ENCODE measurements at places on chromosomes 5 and 9. TPM values are rescaled to one million over a fixed set of nuclear protein-coding genes. Genes with fewer than 3 reads are reported as not detected.

DNA sequence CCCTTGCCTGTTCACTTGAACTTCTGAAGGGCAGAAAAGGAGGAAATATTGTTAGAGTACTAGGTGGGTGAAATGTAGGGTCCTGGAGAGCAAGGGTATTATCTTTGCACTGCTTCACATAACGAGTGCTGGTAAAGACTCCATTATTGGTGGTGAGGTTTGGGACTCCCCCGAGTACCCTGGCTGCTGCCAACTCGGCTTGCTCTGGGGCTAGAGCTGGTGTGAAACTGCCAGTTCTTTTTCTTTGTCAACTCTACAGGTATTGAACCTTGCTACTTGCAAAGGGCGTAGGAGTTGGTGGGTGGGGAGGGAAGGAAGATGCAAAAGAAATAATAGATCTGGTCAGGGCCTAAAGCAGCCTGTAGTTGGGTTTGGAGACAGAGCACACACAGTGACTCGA, 16.0 kb downstream of the MAST4 start:
- no peak for DNase-seq

CDKN2A gene
- 0.30 TPM for polyA plus RNA-seq

- DNase-seq, result no peak
These were observed 13.3 kb downstream of the ZNF474 start for GRCh38 chr5:122142480-122143164.

DNA sequence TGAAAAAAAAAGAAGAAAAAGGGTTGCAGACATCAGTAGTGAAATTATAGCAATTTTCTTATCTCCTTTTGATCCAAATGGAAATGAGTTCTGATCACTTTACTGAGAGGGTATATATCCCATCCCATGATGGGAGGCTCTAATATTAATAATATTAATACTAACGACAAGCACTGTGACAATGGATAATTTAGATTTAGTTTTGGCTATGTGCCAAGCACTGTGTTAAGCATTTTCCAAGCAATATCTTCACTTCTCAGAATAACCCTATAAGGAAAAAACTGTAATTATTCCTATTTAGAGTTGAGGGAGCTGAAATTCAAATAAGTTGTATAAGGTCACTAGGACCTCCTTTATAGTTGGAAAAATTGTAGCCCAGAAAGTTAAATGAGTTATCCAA, 58.4 kb upstream of the ASTN2 start:
- no peak for DNase-seq

GRCh38 chr9:120252248-120252647, 327.7 kb downstream of the CDK5RAP2 start:
- DNase-seq, result no peak

GRCh38 chr5:140575309-140575708, 10.7 kb downstream of the SLC35A4 start:
- no peak for DNase-seq

- DNase-seq, result no peak
These were observed 630.5 kb upstream of the MEF2C start for GRCh38 chr5:89513299-89514044.

DNA sequence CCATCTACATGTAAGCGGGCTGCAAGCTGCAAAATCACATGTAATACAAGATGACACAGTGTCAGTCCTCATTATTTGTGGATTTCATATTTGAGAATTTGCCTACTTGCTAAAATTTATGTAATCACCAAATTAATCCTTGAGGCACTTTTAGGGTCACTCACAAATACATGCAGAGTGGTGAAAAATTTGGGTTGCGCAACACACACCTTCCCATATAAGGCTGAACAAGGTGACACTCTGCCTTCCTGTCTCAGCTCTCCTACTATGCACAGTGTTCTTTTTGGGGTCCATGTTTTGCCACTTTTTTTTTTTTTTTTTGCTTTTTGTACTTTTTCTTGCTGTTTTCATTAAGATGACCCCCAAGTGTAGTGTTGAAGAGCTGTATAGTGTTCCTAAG, 111.0 kb downstream of the FBXL7 start:
- DNase-seq, result no peak
